ENCODE measurements at places on chromosomes 3 and 15.

GRCh38 chr3:37742121-37742520 lies 119.6 kb upstream of the CTDSPL start:
- no peak for DNase-seq

- no peak for DNase-seq
These were observed 153.7 kb downstream of the ANO10 start for GRCh38 chr3:43468133-43468532.

- no peak for DNase-seq
These were observed 8.6 kb upstream of the RPL29 start for GRCh38 chr3:52004163-52004787.

GRCh38 chr3:190543671-190544070 lies 29.8 kb downstream of the IL1RAP start:
- DNase-seq: no peak

GRCh38 chr3:134388788-134389485 lies 14.7 kb upstream of the AMOTL2 start:
- no peak for DNase-seq

DNA sequence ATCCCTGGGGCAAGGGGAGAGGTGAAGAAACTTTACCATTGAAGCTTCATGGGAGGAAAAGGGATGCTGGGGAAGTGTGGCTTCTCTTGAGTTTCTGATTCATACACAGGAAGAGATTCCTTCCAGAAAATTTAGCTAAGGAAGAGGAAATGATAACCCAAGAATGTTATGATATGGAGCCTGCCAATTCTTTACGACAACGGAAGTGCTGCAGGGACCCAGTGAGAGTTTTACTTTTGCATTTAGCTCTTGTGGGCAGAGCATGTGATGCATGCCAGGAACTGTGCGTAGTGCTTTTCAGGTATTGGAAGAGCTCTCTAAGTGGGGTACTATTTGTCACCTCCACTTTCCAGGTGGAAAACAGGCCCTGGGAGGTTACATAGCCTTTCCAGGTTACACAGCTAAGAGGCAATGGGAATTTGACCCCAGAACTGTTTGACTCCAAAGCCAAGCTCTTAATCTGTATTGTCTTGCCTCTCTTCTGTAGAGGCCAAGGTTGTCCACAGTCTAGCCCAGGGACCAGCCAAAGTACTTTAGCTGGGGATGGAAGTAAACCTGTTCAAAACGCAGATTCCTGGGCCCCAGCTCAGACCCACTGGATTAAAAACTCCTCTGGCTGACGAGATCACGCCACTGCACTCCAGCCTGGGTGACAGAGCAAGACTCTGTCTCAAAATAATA lies 23.0 kb downstream of the CMTM7 start:
- DNase-seq: no peak

DNA sequence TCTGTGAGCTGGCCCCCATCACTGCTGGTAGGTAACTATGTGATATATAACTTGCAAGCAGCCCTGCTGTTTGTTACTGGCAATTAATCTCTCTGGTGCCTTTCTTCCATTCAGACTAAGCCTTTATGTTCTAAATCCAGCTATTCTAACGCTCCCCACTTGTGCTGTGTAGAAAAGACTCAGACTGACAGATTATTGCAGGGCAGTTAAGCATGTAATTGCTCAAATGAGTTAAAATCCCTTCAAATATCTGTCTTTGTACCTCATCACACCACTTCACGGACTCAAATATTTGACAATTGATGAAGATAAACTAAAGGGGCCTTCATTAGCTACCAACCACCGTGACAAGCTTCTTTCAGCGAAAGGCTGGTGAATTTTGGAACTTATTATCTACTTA lies 416.2 kb downstream of the NR2F2 start:
- no peak for DNase-seq

Data from iPS DF 6.9 (cell line).